ENCODE measurements at places on chromosomes 7 and 10.

DNA sequence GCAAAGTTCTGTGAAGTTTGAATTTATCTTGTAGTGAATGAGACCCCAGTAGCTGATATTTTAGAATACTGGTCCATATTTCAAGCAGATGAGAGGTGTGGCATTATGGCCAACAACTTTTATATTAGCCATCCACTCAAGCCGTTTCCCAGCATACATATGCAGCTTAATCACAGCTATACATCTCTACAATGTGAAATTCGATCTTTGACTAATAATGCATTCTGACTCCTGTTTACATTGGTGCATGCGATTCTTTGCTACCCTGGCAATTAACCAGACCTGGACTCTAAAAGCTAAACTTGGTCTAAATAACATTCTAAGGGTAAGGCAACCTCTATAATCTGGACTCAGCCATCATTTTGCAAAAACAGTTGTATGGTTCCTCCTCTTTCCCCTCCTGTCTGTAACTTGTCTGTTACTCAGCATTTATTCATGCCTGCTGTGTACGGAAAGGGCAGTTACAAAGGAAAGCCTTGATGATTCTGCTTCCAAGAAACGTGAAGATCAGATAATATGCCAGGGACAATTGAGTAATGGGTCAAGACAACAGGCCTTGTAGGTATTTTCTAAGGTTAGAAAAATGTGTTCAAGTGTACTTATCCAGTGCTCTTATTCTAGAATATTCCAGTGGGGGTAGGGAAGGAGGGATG lies 50.6 kb downstream of the PNLIPRP2 start:
- no peak for DNase-seq

GRCh38 chr10:20354166-20354565 lies 537.9 kb downstream of the PLXDC2 start:
- no peak for DNase-seq

GRCh38 chr10:15439341-15439842 lies 68.3 kb upstream of the FAM171A1 start:
- DNase-seq: no peak

- peak; percentile 15 for DNase-seq
Measured at GRCh38 chr10:42866115-42866995, 83.8 kb downstream of the BMS1 start.

DNA sequence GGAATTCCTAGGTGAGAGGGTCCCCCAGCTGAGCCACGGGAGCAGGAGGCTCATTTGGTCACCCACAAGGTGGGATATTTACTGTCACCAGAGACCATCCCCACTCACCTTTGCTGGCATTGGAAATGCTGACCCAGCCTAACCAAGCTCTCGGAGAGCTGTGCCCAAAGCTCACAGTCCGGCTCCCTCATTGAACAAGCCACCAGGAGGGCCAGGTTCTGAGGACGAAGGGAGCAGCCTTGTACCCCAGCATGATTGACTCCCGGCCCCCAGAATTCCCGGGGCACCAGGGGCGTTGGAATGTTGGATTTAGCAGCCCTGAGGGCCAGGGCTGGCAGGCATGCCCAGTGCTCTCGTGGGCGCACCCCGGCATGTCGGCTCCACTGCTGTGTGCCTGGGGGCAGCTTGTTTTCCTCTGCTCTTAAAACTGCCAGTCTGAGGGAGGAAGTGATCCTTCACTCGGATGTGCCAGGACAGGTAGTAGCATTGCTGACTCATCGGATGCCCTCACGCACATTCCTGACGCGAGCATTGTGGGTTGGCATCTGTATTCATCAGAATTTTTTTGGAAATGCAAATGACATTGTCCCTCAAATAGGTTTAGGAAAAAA lies 23.3 kb downstream of the CLIP2 start:
- no peak for DNase-seq

- no peak for DNase-seq
Measured at GRCh38 chr10:42943025-42943818, 133.6 kb upstream of the RET start.

- DNase-seq: no peak
Measured at GRCh38 chr10:114026189-114027040, 17.3 kb upstream of the ADRB1 start.

DNA sequence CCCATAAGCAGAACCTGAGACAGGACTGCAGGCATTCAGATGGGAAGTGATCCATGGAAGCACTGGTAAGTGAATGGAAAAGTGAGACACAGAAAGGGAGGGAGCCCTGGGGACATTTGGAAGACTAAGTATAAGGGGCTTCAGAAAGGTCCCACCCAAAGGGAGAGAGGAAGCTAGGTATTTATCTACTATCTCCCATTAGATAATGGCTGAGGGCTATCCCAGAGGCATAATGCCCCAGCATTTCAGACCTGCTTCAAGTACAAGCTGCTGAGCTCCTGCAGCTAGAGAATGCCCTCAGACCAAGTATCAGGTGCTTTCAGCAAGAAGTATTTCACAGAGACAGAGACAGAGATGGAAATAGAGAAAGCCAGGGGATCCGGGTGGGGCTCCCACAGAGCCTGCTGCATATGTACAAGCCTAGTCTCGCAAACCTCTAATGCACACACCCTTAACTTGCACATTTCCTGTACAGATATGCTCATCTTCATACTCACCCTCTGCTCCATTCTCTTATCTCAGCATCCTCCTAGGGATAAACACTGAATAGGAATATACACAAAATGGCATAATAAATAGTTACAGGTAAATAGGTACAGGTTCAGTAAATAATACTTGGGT lies 20.2 kb downstream of the KDM7A start:
- DNase-seq: no peak

- DNase-seq: no peak
Measured at GRCh38 chr7:70372768-70373515, 759.0 kb upstream of the GALNT17 start.
